DND-41 (cell line): ENCODE measurements at places on chromosomes 4 and X.

GRCh38 chr4:116480546-116480945 is 604.8 kb downstream of the TRAM1L1 start:
- DNase-seq, result no peak

- no peak for DNase-seq
These were observed 12.3 kb upstream of the SYTL5 start for GRCh38 chrX:37993837-37994619.

- DNase-seq, result no peak
These were observed 36.6 kb downstream of the ANAPC10 start for GRCh38 chr4:145061318-145061920.

- no peak for DNase-seq
These were observed 202.0 kb downstream of the APBB2 start for GRCh38 chr4:41012293-41012692.
